ENCODE measurements at places on chromosomes 7 and 10.

DNA sequence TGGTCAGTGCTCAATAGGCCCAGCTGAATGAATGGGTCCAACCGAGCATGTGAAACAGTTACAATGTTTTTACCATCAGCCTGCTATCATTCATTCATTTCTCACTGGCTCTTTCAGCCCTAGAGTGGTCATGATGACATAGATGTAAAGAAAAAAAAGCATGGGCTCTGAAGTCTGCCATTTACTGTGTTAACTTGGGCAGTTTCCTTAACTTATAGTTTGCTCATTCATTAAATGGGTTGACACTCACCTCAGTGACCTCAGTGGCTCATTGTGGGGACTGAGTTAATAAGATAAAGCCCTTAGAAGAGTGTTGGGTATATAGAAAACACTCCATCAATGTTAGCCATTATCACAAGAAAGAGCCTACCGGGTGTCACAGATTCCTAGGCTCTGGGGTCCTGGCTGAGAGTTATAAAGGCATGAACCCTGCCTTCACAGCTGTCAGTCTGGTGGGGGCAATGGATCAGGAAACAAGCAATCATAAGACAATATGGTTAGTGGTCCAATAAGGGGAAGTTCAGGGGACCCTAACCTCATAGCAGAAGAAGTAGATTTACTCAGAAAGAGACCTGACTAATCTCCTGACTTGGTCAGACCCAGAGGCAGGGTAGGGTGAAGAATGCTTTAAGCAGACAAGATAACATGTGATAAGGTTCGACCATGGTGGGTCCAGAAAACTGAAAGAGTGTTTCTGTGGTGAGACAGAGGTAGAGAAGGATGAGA lies 29.7 kb upstream of the GPAM start:
- DNase-seq, result no peak

- no peak for DNase-seq
Measured at GRCh38 chr7:150735596-150736358, 1.4 kb upstream of the GIMAP5 start.

- DNase-seq, result no peak
Measured at GRCh38 chr10:80400136-80400804, 8.1 kb upstream of the PRXL2A start.

DNA sequence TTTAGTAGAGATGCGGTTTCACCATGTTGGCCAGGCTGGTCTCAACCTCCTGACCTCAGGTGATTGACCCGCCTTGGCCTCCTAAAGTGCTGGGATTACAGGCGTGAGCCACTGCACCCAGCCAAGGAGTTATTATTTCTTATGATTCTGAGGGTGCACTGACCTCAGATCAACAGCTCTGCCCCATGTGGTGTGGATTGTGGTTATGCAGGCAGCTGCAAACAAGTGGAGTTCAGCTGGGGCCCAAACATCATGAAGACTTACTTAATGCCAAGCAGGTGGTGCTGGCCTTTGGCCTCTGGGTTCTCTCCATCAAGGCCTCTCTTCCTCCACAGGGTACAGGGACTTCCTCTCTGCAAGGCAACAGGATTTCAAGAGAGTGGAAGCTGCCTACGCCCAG lies 45.1 kb upstream of the OPTN start:
- DNase-seq, result no peak

DNA sequence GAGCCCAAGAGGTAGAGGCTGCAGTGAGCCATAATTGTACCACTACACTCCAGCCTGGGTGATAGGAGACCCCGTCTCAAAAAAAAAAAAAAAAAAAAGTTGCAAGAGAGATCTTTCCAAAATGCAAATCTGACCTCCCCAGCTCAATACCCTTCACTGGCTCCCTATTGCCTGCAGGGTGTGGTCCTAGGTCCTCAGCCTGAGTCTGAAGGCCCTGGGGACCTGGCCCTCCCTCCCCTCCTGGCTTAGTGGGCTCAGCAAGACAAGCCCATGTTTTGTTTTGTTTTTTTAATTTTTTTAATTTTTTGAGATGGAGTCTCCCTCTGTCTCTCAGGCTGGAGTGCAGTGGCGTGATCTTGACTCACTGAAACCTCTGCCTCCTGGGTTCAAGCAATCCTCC lies 20.6 kb downstream of the SRRM3 start:
- DNase-seq, result no peak

DNA sequence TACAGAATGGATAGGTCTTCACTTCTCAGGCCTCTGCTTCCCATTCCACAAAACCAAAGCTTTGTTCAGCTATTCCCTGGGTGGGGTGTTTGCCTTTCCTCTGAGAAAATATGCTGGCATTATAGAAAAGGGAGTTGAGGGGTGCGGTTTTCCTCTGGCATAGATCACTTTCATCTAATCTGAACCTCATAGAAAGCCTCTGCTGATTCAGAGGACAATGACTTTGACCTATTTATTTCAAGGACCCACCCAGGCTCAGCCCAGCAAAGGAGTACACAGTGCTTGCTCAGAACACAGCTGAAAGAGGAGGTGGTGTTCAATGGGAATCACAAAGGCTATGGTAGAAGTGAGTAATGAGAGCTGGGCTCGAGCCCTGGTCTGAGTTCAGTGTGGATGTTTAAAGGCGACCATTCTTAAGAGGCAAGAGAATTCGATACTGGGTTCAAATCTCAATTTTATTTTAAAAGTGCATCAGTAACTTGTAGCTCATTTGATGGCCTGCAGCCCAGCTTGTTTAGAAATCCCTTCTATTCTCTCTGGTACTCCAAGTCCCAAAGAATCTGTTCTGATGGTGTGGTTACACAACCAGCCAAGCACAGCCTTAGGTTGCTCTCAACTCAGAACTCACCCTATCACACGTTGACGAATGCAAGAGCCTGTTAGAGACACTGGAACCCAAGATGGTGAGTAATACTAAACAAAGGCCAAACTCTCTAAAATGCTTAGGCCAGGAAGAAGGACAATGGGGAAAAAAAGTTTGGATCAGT lies 1012.8 kb downstream of the LRMDA start:
- DNase-seq, result no peak

DNA sequence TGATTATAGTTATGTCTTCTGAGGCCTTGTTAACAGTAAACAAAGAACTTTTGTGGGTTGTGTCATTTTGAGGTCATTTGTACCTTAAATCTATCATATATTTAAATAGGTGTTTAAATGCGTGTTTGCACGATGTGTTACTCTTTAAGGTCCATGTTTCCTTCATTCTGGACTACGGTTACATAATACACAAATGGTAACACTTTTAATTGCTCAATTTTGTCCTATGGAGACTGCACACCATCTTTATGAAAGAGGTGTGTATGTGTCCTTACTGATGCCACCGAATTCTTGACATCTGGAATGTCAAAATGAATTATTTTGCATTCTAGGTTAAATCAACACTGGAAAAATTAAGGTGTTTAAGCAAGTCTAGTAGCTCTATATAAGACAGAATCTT lies 1.7 kb downstream of the PALS2 start:
- DNase-seq, result no peak

DNA sequence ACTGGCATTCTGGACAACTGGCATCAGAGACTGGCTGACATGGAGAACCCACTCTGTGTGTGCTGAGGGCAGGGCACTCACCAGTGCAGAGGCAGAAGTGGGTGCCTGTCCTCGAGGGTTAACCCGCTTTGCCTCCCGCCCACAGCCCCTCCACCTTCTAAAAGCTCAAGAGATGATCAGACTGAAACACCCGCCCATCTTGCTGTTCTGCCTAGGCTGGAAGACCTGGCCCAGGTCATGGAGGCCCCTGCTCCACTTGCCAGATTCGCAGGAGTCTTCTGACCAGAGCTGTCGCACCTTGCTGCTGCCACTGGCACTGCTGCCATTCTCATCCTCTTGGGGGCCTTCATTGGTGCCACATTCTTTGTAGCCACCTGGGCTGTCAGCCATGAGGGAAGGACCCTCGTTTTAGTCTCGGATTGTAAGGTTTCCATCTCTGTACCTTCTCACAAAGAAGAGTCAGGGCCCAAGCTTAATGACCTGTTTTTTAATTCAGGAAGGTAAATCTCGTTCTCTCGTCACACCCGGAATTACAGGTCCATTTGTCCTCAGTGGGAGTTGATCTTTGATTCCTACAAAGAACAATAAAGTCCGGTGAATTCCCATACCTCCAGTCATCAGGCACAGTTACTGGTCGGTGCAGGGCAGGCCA lies 1.9 kb downstream of the CYREN start:
- DNase-seq, result no peak

DNA sequence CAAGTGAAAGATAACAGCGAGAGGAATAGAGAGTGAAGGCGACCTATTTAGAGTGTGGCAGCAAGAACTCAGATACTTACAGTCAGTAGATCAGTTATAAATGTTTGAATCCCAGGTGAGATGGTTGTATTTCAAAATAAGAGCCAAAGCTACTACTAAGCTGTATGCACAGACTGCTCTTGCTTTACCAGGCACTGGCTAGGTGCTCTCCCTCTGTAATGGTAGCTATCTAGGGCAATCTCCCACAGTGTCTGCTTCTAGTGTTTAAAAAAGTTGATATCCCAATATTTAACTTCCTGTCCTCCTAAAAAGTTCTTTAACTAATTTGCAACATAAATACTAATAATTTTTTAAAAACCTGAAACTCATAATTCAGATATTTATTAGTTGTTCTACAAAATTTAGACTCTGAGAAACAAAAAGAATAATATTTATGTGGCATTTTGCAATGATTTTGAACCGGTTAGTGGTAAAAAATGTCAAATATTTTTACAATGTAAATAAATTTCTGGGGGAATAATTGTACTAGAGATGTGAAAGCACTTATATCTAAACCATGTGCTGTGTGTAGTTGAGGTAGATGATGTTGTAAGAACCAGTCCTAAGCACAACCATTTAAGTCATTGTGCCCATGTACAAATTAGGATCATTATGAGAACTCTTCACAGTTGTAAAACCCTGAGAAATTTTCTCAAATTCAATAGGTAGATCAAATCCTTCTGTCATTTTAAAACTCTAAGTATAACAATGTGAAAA lies 349.3 kb upstream of the SEMA3D start:
- no peak for DNase-seq

DNA sequence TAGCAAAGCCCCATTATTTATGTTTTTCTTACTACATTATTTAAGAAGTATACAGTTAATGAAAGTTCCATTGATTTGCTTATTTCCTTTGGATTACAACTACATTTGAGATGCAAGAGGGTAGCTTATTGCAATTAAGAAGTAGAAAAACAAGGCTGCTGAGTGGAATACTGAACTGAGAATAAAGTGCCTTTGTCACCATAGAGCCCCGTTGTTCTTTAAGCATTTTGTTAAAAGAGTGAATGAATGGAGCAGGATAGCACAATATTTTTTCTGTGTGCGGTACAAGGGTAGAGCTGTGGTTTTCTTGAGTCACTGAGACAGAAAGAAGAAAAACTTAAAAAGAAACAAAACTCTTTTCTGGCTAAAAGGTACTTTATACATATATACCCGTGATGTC lies 45.6 kb downstream of the ZNF277 start:
- no peak for DNase-seq

GRCh38 chr10:67775279-67775678 lies 62.7 kb downstream of the DNAJC12 start:
- no peak for DNase-seq

GRCh38 chr7:158397885-158398284 lies 189.7 kb downstream of the PTPRN2 start:
- DNase-seq, result no peak

- peak; percentile 76 for DNase-seq
Measured at GRCh38 chr10:87861566-87861952, 1.8 kb downstream of the KLLN start.

DNA sequence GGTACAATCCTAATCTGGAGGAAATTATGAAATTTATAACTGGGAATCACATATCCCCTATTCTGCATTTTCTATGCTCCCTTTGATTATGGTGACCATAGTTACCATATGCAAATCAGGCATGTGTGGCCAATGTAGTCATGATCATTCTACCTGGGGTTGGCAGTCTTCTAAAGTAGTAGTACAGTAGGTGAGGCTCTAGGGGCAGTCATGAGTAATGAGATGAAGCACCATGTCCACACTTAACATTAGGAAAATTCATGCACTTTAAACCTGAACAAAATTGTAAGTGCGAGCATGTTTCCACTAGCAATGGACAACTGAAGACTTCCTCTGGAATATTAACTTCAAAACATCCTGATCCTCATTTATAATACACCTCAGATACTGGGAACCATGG lies 545.9 kb downstream of the SUGCT start:
- DNase-seq, result peak; percentile 50

DNA sequence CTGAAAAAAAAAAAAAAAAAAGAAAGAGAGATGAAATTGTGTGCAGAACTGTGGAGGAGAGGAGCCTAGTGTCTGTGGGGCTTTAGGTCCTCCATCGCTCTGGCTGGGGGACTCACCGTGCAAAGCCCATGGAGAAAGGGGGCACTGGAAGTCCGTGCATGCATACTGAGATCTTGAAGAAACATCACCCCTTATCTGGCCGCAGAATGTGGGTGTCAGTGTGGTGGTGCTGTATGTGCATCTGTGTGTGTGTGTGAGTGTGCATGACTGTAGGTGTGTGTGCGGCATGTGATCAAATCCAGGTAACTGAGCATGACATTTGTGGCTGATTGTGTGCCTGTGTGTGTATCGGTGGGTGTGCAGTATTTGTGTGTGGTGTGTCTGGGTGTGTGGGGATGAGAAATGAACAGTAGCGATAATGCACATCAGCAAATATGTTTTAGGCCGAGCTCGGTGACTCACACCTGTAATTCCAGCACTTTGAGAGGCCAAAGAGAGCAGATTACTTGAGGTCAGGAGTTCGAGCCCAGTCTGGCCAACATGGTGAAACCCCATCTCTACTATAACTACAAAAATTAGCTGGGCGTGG lies 8.8 kb upstream of the CLDN3 start:
- DNase-seq, result no peak

DNA sequence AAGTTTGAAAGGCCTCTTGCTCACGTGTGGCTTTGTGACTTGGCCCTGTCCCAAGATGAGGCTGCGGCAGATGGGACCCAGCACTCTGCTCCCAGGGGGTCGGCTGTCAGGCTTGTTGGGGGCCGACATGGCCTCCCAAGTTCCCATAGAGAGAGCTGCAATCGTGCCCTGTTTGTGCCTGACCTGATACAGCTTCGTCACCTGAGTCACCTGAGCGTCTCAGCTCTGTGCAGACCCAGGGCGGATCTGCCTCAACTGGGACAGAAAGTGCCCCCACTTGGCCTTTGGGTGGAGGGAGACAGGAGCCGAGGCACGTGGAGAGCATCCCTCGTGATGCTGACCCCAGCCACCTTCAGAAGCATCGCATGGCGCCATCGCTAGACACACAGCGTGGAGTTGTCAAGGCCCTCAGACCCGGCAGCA lies 21.7 kb downstream of the PAPOLB start:
- no peak for DNase-seq

- no peak for DNase-seq
Measured at GRCh38 chr10:125085258-125086054, 74.9 kb downstream of the CTBP2 start.

- DNase-seq, result no peak
Measured at GRCh38 chr7:40808378-40808942, 673.7 kb downstream of the SUGCT start.

DNA sequence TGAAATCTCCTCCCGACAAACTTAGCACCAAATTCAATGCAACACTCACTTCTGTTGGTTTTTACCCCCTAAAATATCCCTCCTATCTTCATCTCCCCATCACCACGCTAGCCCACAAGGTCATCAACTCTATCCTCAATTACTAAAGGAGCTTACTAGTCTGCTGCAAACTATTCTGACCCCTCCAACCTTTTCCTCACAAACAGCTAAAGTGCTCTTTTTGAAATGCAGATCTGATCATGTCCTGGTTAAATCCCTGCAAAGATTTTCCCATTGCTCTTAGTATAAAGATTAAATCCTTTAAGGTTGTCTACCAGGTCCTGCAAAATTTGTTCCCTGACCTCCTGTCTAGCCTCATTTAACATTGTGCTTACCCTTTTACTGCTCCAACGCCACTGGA lies 8.6 kb downstream of the SGCE start:
- no peak for DNase-seq

GRCh38 chr7:19772306-19772705 lies 1.1 kb downstream of the TMEM196 start:
- DNase-seq, result no peak

Measured in ACHN (cell line).